ENCODE measurements at places on chromosomes 3 and 15.

DNA sequence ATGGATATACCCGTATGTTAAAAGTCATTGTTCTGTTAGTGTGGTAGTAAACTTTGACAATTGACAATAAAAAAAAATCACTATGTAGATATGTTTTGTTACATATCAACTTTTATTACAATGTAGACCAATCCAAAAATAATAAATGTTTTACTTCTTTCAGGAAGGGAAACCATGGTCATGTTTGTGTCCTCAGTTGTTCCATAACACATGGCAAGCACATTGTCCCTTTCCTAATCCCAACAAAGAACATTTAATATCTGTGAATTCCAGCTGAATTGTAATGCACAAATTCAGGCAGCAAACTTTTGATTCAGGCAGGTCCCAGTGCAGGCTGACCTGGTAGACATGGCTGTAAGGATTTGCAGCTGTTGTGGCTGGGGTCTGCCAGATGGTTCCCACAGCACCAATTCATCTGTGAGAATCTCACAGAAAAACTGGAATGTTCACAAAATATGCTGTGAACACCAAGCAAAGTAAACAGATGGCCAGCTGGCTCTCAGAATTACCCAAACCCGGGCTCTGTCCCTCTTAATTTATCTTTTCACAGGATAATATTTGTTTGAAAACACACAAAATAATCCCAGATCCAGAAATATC, 1.9 kb upstream of the SPG21 start:
- peak; percentile 11 for DNase-seq

GRCh38 chr15:64209680-64210334, 47.0 kb upstream of the PPIB start:
- no peak for DNase-seq

DNA sequence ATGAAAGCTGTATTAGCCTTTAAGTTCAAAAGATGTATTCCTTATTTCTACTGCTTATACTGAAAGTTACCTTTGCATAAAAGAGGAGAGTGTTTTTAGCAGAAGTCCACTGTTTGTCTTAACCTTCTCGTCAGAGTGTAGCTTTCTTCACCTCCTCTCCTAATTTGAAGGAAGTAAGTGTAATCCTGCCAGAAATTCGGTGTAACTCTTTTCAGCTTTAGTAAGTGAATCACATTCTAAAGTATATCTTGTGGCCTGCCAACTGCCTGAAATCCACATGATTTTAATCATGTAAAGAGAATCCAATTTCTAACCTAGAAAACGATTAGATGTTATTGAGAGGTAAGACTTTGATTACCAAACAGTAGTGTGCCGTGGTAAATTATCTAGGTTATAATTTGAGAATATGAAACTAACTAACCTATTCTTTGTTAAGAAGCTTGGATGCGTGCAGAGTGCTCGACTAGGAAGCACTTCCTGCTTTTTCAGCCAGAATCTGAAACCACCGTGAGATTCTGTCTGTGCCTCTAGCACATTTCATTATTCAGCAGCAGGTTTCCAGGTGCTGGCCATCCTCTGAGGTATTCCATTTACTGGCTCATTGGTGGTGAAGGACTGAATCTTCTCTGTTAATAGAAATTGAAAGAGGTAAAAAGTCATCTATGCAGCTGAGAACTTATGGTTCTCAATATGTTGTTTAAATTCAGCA, 7.5 kb downstream of the GYG1 start:
- no peak for DNase-seq

- peak; percentile 39 for DNase-seq
These were observed 3.3 kb downstream of the LIPH start for GRCh38 chr3:185549122-185549521.

- no peak for DNase-seq
These were observed 2.2 kb downstream of the USP3 start for GRCh38 chr15:63506537-63507035.

- DNase-seq = no peak
These were observed 21.4 kb upstream of the USF3 start for GRCh38 chr3:113717818-113718217.

- no peak for DNase-seq
These were observed 231.2 kb upstream of the TPRG1 start for GRCh38 chr3:188940573-188940932.

DNA sequence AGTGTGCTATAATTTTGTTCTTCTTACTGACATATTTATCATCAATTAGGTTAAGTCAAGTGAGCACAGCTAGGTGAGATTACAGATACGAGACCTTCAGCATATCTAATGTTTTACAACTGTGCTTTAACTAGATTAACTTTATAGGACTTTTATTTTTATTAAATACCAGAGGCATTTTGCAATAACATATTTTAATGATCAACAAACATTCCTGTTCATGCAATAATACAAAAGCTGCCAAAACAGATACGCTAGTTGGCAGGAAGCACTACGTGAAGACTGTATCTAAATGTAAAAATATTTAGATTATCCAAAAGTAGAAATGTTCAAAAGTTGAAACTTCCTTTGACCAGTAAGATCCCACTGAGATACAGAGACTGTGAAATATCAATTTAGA, 139.1 kb downstream of the CBLB start:
- DNase-seq = no peak

DNA sequence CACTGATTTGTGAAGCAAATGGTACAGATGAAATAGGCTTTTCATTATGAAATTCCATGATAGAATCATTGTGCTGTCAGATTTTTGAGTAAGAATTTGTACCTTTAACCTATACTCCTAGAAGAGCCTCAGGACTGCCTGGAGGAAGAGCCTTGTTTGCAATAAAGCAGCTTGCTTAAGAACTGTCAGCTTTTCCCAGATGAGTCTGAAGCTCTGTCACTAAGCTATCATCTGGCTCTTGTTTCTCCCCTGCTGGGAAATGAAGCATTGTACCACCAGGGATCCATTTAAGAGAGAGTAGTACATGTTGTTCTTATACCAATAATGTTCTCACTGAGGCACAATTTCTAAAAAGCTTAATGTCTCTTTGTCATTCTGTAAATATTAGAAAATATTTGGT, 85.1 kb upstream of the FLNB start:
- no peak for DNase-seq

DNA sequence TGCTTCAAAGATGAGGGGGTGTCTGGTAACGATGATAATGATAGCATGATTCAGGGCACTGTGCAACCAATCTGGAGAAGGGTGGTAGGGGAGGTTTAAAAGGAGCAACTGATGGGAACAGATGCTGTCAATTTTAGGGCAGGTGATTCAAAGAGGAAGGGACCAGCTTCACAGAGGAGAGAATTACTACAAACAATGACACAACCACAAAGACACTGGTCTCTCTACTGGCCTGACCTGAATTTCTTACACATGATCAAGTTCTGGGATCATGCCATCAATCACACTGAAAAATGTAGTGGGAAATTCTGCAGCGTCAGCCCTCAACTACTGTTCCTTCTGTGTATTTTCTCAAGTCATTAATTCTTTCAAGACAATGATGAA, 2.6 kb upstream of the CDV3 start:
- no peak for DNase-seq

- DNase-seq = no peak
These were observed 29.7 kb downstream of the LRCH3 start for GRCh38 chr3:197820550-197821335.

- DNase-seq = no peak
These were observed 103.0 kb upstream of the NAALADL2 start for GRCh38 chr3:174755833-174756829.

DNA sequence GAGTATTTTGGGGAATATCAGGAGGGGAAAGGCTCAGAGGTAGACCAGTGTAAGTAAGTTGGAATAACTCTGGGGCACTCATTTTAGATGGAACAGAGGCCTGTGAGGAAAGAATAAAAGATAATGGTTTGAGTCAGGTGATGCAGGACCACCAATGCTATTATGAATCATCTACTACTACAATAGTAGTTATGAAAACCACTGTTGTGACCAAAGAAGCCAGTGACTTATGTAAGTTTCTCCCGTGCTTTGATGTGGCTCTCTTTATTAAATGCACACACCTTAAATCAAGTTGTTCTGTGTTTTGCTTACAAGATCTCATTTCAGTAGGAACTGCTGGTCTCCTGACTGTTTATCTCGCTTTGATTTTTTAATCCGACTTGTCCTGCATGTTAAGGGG, 13.1 kb upstream of the GUCA1C start:
- no peak for DNase-seq

DNA sequence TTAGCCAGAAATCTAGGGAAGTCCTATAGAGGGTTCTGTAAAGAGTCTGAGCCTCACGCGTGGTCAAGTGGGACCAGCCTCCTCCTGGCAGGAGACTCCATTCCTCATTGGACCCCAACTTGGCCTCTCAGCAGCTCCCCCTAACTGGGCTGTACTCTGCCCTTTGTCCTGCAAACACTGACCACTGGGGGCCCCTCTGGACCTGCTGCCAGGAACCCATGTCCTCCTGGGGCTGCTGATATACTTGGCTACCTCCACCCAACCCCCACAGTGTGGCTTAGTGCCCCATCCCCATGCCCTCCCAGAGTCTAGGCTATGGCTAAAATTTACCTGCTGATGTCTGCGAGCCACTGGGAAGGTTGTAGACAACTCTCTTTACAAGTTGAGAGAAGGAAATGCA, 62.7 kb downstream of the UBP1 start:
- no peak for DNase-seq

DNA sequence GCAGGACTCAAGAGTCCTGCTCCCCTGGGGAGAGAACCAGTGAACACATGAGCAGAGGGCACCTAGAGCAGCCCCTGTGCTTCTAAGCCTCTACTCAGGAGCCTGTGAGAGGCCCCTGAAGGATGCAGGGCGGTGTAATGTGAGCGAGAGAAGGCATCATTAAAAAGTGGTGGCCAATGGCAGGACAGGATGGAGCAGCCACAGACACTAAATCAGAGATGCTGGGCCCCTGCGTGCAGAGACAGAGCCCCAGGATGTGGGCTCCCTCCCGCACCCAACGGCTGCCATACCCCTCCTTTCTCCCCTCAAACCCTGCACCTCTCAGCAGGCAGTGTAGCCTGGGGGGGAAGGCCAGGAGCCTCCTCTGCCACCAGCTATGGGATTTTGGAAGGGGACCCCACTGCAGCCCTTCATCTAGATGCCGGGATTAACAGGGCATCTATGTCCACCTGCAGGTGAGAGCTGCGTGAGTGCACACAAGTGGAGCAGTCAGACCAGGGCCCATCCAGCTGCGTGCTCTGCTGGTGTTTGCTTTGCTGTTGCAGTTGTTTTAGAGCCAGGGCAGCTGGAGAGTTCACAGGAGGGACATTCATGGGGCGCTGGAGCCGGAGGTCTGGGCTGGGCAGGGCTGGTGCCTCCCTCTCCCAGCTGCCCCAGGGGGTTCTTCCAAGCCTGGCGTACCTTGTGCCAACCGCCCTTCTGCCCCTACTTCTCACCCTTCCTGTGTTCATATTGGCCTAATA, 5.1 kb upstream of the IQSEC1 start:
- no peak for DNase-seq

DNA sequence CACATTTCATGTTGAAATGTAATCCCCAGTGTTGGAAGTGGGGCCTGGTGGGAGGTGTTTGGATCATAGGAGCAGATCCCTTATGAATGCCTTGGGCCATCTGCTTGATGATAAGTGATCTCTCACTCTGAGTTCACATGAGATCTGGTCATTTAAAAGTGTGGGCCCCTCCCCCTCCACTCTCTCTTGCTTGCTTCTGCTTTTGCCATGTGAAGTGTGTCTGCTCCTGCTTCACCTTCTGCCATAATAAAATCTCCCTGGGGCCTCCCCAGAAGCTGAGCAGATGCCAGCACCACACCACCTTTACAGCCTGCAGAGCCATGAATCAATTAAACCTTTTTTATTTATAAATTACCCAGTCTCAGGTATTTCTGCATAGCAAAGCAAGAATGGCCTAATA, 14.2 kb upstream of the CD200R1L start:
- DNase-seq = peak; percentile 55

- DNase-seq = peak; percentile 24
These were observed 30.7 kb downstream of the CHD2 start for GRCh38 chr15:92930776-92931175.

GRCh38 chr3:191235331-191236314, 36.6 kb downstream of the OSTN start:
- no peak for DNase-seq

DNA sequence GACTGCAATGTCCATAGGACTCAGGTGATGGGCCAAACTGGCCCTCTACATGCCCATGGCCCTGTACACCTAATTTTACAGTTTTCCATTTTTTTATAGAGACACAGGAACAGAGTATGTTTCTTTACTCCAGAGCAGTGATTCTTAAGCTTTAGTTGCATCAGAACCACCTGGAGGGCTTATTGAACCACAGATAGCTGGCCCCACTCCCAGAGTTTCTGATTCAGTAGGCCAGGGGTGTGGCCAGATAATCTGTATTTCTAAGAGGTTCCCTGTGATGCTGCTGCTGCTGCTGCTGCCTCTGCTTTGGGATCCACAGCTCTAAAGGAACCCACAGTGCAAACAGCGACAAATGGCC, 5.1 kb downstream of the RBP1 start:
- peak; percentile 84 for DNase-seq

DNA sequence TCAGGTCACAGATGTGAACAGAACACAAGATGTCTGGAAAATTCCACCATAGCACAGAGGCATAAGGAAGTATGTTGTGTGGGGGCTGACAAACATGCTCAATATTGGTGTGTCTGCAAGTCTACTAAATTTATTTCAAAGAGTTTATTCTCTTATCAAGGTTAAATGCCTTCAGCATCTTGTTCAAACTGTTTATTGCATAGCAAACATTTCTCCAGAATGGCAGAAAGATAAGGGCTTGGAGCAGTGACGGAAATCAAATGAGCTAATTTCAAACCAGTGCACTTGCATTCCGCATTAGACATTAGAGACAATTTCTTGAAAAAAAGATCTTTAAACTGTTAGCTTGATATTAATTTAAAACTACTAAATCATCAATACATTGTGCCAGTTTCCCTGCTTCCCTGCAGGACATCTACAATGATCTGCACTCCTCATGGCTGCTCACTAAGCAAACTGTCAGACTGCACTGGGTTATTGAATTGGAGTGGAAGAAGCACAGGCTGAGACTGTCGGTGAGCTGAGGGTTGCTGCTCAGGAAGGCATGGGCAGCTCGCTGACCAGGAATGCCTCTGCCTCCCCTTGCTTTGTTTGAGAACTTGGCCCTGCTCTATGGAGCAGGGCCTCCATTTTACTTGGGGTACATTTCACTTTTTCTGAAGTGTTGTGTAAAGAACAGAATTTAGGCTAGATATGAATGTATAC, 89.4 kb downstream of the KCNAB1 start:
- no peak for DNase-seq

Data from DMS 273 treated with DMSO at 0.1 percent for 48 hours (cell line).